ENCODE measurements at places on chromosomes 2 and 18.

DNA sequence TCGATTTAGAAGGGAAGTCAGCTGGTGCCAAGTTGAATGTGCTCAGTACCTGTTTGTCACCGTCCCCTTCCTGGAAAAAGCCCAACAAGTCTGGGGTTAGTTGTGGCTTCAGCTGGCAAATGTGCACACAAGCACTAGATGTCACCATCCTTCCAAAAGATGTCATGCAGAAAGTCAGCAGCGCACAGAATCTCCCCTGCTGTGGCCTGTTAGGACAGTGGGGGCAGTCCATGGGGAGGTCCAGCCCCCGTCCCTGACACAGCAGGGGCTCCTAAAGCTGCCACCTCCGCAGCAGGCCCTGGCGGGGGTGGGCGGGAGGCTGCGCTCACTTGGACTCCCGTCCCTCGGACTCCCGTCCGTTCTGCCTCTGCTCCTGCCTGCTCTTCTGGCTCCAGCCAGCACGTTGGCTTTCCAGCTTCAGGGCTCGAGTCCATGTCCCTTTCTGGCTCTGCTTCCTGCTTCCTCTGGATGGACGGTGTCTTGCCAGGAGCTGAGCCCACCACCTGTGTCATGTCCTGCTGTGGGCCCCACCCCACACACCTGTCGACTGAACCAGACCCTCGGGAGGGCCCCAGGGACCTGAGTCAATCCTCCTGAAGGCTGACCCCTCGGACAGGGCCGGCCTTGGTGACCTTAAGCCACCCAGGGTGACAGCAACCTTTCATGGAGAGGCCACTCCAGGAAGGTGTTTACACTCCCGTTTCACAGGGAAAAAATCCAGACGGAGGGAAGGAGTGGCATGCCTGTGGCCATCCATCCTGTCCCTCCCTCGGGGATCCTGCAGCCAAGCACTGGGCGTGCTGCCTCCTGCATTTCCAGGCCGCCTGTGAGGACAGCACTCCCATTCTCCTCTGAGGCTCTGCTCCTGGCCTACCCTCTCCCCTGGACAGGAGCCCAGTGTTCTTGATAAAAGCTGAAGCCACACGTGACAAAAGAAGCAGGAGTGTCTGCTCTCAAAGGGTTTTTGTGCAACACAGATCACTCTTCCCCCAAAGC is 8.5 kb downstream of the RAB17 start:
- H3K36me3 ChIP-seq, result no peaks in the 10 kb centered on the region
- H3K27ac ChIP-seq, result peak overlapping the region; percentile 80
- peak; percentile 83 for DNase-seq
- peaks cover 24% of the 10 kb centered on the region for H3K4me1 ChIP-seq
- peak overlapping the region; percentile 29 for H3K4me3 ChIP-seq
- H3K27me3 ChIP-seq, result no peaks in the 10 kb centered on the region

DNA sequence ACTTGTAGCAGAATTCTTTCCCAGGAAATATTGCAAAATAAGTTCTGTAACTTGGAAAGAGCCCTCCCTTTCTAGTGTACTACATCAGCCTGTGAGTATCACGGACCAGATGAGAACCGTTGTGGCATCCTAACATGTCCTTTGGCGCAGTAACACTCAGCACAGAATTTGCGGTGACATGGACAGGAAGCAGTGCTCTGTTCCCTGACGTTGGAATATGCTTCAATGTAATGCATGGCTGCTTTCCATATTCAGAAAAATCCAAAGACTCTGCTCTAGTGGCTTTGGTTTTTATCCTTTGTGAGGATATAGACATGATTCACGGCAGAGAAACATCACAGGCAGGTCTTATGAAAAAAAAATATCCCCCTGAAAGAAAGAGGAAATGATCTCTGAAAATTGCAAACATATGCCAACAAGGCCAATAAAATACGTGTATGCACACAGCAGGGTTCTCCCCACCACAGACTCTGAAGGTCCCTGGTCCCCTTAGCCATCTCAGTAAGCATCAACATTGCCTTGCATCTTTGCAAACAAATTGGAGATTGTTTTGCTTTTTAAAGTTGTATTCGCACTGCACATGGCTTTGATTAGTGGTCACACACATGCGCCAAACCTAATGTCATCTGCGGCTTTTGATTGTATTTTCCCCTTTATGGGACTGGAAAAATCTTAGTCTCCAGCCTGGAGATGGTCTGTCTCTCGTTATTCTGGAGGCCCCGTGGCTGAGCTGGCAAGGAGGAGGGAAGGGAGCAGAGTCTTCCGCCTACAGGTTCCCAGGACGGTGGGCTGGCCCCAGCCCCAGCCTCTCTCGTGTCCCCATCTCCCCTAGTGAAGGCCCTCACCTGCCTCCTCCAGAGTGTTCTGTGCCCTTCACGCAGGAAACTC is 122.9 kb downstream of the COPS8 start:
- no peak for DNase-seq
- no peaks in the 10 kb centered on the region for H3K36me3 ChIP-seq
- no peak overlapping the region for H3K4me3 ChIP-seq
- no peaks in the 10 kb centered on the region for H3K27me3 ChIP-seq

- no peaks in the 10 kb centered on the region for H3K27me3 ChIP-seq
- no peak overlapping the region for H3K4me3 ChIP-seq
- no peaks in the 10 kb centered on the region for H3K36me3 ChIP-seq
- H3K27ac ChIP-seq, result no peak overlapping the region
- no peaks in the 10 kb centered on the region for H3K4me1 ChIP-seq
These were observed 278.7 kb upstream of the PXDN start for GRCh38 chr2:2022941-2023586.

GRCh38 chr18:77223653-77224052 is 26.0 kb upstream of the GALR1 start:
- H3K36me3 ChIP-seq, result no peaks in the 10 kb centered on the region
- no peak overlapping the region for H3K4me3 ChIP-seq
- no peak overlapping the region for H3K27ac ChIP-seq
- H3K27me3 ChIP-seq, result peaks cover 2% of the 10 kb centered on the region
- DNase-seq, result no peak

DNA sequence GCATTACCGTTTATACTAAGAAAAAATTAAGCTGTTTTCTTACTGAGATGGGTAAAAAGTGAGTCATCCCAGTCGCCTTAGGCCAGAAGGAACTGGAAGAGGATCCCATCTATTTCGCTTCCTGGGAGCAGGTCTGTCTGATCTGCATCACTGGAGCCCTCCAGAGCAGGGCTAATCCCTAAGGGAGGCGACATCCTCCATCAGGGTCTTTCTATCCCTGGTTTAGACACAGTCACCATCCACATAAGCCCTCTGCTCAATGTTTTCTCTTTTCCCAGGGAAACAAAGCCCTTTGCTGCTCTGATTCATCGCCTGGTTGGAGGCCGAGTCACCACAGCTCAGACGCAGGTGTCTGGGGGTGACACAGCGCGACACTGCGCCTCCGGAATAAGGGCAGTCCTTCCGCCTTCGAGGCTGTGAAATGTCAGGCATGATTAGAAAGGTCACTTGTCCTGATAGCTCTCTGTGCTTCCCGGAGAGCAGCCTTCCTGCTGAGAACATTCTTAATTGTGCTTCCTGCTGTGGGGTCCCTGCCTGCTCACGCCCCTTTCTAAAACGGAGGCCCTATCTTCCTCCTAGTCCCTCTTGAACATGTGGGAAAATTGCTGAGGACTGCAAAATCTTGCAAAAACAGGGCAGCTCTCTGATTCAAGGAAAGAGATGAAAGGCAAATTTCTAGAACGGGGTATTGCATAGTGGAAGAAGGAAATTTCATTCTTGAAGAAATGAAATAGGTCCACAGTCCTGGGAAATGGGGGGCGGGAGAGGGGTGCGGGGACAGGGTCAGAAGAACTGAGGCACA is 56.3 kb downstream of the MARCHF4 start:
- no peaks in the 10 kb centered on the region for H3K36me3 ChIP-seq
- H3K4me1 ChIP-seq, result peaks cover 5% of the 10 kb centered on the region
- no peak overlapping the region for H3K27ac ChIP-seq
- H3K27me3 ChIP-seq, result no peaks in the 10 kb centered on the region

DNA sequence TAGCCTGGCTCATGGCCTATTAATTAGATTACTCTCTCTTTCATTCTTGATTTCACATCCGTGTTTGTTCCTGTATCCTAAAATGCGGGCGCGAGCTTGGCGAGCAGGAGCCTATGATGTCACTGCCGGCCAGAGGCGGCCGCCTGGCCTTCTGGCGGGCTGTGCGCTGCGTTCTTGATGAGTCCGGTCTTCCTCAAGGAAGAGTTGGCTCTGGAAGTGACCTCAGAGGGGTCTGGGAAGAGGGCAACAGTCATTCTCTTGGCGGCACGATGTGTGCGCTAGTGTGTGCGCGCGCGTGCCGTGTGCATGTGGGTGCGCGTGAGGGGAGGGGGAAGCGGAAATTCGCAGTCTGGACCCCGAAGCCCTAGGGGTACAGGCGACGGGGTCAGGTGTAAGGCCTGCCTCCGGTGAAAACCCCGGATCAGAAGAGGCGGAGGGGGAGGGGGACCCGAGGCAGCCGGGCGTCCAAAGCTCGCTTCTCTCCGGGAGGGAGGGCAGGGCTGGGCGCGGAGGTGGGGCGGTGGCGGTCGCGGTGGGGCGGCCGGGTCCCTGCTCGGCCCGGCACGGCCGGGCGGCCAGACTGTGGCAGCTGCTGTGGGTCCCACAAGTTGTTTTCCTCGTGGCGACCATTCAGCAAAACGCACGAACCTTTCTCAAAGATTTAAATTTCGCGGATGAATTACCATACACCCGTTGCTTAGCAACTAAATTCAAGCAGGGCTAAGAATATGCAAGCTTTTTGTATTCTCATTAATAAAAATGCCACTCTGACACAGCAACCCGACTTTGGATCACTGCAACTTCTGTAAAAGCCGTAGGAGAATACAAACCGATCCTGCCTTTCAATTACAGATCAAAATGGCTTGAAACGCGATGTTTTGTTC is 8.4 kb downstream of the POU3F3 start:
- no peak for DNase-seq
- H3K36me3 ChIP-seq, result no peaks in the 10 kb centered on the region
- H3K27me3 ChIP-seq, result peaks cover 98% of the 10 kb centered on the region
- H3K4me3 ChIP-seq, result peak overlapping the region; percentile 16
- H3K4me1 ChIP-seq, result no peaks in the 10 kb centered on the region
- H3K27ac ChIP-seq, result no peak overlapping the region

DNA sequence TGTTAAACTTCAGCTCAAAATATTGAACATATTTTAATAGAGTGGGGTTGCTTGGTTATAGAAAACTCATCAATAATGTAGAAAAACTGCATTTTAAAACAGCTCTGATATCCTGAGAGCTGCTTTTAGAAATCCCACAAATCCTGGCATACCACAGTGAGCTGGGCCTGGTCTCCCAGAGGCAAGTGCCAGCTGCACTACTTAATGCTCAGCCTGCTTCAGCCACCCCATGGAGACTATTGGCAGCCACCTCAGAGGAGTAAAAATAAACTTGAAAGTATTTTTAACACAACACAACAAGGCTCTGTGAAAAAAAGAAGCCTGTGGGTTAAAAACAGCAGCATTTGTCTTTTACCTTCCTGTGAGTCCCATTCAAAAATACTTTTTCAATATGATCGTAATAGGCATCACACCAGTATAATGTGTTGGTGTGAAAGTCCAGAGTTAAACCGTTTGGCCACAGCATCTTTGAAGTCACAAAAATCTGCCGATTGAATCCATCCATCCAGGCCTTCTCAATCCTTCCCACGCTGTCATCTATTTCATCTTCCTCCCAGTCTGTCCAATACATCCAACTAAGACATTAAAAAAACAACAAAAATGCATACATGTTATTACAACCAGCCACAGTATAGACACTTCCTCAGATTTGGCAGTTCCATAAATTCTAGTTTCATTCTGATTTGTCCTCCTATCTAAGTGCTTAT is 1115.3 kb downstream of the LRP1B start:
- peak; percentile 46 for DNase-seq
- no peaks in the 10 kb centered on the region for H3K27me3 ChIP-seq
- H3K36me3 ChIP-seq, result no peaks in the 10 kb centered on the region
- H3K4me1 ChIP-seq, result no peaks in the 10 kb centered on the region
- no peak overlapping the region for H3K4me3 ChIP-seq

GRCh38 chr2:24432121-24432520 is 58.9 kb upstream of the NCOA1 start:
- peak; percentile 29 for DNase-seq
- H3K27ac ChIP-seq, result peak overlapping the region; percentile 30
- peaks cover 30% of the 10 kb centered on the region for H3K4me1 ChIP-seq
- H3K4me3 ChIP-seq, result no peak overlapping the region
- no peaks in the 10 kb centered on the region for H3K36me3 ChIP-seq

GRCh38 chr18:63410792-63411191 is 11.5 kb downstream of the VPS4B start:
- H3K27ac ChIP-seq, result no peak overlapping the region
- no peak overlapping the region for H3K4me3 ChIP-seq
- H3K27me3 ChIP-seq, result no peaks in the 10 kb centered on the region
- no peak for DNase-seq
- H3K36me3 ChIP-seq, result peaks cover 85% of the 10 kb centered on the region

GRCh38 chr2:240169486-240170353 is 29.3 kb upstream of the OTOS start:
- no peaks in the 10 kb centered on the region for H3K36me3 ChIP-seq
- H3K4me3 ChIP-seq, result no peak overlapping the region
- no peak for DNase-seq
- peaks cover 7% of the 10 kb centered on the region for H3K27me3 ChIP-seq
- no peaks in the 10 kb centered on the region for H3K4me1 ChIP-seq
- no peak overlapping the region for H3K27ac ChIP-seq

GRCh38 chr18:72128649-72129048 is 415.5 kb downstream of the CBLN2 start:
- no peaks in the 10 kb centered on the region for H3K36me3 ChIP-seq
- no peak overlapping the region for H3K27ac ChIP-seq
- H3K4me1 ChIP-seq, result no peaks in the 10 kb centered on the region
- no peak overlapping the region for H3K4me3 ChIP-seq
- no peaks in the 10 kb centered on the region for H3K27me3 ChIP-seq

GRCh38 chr2:39696101-39696553 is 30.4 kb downstream of the TMEM178A start:
- no peak overlapping the region for H3K4me3 ChIP-seq
- DNase-seq, result no peak
- no peaks in the 10 kb centered on the region for H3K4me1 ChIP-seq
- no peak overlapping the region for H3K27ac ChIP-seq

DNA sequence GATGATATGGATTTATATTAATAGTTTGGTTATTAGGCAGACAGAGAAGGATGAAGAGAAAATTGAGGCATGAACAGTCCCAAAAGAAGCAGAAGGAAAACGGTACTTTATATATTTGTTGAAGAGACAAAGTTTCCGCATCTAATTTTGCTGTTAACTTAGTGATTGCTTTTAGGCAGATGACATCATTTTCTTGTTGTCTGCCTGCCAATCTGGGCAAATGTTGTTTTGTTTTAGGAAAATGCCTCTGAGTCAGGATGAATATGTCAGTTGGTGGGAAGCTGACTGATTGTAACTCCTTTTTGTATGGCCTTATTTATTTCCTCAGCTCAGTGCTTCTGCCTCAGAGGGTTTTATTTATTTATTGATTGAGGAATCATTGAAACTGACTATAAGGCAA is 52.5 kb upstream of the CAVIN2 start:
- no peak for DNase-seq
- no peak overlapping the region for H3K4me3 ChIP-seq
- no peaks in the 10 kb centered on the region for H3K36me3 ChIP-seq
- no peaks in the 10 kb centered on the region for H3K27me3 ChIP-seq

- H3K4me3 ChIP-seq, result no peak overlapping the region
- no peaks in the 10 kb centered on the region for H3K36me3 ChIP-seq
- DNase-seq, result no peak
- H3K27ac ChIP-seq, result no peak overlapping the region
These were observed 862.4 kb upstream of the ACVR2A start for GRCh38 chr2:146982393-146982846.

Measured in heart left ventricle (tissue), 16 donors.